ENCODE measurements at places on chromosomes 7 and 10. TPM values are rescaled to one million over a fixed set of nuclear protein-coding genes. Genes with fewer than 3 reads are reported as not detected.

DNA sequence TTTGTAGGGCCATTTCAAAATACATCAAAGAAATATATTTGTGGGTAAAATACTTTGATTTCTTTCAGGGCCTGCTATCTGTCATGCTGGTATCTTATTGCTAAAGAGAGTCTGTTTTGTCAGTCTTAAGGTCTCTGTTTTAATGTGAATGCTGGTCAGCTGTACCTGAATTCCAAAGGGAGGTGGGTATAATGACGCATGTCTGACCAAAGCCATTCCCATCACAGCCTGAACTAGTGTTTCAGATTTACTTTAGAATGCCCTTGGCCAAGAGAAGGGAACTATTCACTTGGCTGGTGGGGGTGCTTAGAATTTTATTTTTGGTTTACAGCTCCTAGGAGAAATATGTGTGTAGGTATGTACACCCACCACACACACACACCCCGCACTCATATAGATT lies 30.6 kb upstream of the MYL10 start:
- DNase-seq, result no peak

Gene DEPP1
- total RNA-seq, result 215 TPM

DNA sequence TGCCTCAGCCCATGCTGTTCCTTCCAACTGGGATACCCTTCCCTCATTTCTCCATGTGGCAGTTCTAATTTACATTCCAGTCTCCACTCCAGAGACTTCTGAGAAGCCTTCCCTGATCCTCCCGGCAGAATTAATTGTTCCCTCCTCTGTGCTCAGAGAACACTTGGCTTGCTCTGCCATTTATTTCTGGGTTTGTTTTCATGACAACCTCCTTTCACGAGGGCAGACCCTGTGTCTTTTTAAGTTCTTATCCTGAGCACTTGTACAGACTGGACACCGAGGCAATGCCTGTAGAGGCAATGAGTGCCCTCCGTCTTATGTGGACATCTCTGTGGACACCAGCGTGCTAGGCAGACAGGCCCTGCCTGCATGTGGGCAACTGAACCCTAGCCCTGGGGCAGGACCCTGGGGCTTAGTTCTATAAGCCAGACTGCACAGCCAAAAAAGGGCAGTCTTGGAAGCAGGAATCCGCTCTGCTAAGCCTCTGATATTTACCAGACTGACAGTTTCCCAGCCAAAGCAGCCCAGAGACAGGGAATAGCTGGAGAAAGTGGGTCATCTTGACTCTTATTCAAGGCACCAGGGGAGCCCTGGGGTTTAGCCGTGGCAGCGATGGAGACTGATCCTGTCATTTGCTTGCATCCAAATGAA lies 474.0 kb downstream of the RPS24 start:
- DNase-seq, result no peak

DNA sequence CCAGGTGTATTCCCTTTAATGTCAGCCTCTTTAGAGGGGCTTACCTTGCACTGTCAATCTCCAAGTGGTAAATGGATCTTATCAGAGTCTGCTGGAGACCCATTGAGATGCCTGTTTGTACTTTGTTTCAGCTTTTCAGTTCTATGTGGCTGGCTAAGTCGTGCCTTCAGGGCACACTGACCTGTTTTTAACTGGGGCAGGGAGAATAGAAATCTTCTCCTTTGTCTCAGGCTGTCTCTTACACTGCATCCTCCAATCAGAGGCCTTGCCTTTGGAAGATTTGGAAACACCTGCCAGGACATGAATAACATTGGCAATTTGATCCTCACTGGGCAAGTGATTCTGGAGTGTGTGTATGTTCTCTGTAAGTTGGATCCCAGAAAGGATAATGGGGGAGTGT lies 65.0 kb downstream of the POU6F2 start:
- DNase-seq, result no peak

DNA sequence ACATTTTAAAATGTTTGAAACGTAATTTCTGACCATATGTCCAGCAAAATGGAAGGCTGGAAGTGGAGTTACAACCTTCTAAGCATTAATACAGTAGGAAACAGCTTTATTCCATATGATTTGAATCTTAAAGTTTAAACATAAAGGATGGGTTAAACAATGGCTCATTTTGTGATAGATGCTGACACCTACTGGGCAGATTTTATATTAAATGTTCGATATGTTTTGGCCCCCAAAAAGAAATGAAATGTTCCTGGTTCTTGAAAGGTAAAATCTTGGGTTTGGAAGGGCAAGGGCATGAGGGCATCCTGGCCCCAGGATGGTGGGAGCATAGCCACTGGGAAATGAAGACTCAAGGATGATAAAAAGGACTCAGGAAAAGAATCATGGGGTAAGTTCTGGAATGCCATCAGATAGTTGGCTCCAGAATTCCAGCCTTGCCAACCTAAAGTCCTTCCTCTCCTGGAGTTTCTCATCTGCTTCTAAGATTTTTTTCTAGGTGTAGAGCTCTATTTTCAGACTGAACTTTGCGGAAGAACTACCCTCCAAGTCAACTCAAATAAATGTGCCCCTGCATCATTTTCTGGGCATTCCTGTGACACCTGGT lies 34.6 kb upstream of the SLC35G1 start:
- DNase-seq, result no peak

Gene NEUROD6
- total RNA-seq, result not detected

- no peak for DNase-seq
Measured at GRCh38 chr10:48594371-48594770, 10.5 kb downstream of the ARHGAP22 start.

GRCh38 chr7:158409816-158410330 lies 177.8 kb downstream of the PTPRN2 start:
- DNase-seq, result no peak

Gene NAT16
- not detected for total RNA-seq

DNA sequence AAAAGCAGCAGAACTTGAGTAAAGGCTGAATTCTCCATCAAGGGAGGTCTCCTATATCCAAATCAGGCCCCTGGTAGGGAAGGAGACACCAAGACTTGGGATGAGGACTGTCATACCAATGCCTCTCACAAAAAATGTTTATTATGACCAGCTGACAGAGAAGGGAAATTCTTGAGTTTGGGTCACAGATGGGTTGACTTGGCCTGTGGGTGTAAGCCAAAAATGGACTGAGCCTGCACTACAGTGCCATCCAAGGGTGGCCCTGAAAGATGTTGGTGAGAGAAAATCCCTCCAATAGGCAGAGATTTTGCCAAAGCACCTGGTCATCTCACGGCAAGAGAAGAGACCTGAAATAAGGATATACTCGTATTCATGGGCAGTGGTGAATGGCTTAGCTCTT lies 27.0 kb upstream of the PPIF start:
- DNase-seq, result no peak

GRCh38 chr7:135682191-135682590 lies 19.9 kb downstream of the STMP1 start:
- DNase-seq, result no peak

Gene ANXA8L1
- 284 TPM for total RNA-seq

DNA sequence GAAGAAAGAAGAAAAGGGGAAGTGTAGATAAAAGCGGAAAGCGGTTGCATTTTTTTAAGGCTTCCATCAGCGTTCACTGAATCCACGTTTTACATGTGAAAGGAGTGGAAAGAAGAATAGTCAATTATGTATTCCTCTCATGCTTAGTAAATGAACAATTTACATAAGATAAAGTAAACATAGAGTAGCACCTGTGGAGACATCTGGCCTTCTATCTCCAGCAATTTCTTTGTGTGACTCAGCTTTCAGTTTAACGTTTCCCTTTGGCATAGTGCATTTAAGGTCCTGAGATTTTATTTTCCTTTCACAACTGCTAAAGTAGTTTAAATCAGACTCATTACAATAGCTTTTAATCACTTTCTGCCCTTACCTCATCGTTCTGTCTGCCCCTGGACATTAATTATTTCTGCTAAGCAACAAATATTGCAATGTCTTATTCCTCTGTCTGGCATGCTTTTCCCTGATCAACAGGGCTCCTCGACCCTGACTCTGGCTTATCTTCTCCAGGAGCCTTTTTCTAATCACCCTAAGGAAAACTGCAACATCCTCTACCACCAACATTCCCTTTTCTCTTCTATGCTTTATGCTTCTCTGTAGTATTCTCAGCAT lies 383.5 kb upstream of the VWC2 start:
- DNase-seq, result no peak

DNA sequence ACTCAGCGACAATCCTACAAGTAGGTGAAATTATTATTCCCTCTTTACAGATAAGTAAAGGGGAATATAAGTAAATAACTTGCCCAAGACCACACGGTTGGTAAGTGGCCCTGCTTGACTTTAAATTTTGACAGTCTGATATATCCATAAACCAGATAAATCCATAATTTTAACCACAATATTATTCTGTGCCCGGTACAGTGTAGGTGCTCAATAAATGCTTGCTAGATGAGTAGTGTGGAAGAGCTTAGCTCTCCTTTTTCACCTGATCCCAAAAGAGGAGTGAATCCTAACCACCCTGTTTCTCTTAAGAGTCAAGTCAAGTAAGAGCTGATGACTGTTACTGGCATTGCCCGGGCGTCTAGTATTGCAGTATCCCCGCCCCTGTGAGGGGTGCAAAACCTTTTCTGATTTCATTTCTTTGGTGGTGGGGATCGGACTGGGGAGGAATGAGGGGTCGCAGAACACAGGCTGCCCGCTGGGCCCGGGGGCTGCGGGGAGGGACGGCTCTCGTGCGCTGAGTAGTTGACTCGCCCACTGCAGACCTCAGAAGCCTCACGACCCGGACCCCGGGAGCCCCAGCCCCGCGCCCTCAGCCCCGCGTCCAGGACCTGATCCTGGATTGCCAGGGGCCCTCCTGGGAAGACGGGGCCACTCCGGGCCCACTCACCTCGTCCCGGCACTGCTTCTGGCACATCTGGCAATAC lies 490 bp downstream of the KIN start:
- DNase-seq, result no peak

DNA sequence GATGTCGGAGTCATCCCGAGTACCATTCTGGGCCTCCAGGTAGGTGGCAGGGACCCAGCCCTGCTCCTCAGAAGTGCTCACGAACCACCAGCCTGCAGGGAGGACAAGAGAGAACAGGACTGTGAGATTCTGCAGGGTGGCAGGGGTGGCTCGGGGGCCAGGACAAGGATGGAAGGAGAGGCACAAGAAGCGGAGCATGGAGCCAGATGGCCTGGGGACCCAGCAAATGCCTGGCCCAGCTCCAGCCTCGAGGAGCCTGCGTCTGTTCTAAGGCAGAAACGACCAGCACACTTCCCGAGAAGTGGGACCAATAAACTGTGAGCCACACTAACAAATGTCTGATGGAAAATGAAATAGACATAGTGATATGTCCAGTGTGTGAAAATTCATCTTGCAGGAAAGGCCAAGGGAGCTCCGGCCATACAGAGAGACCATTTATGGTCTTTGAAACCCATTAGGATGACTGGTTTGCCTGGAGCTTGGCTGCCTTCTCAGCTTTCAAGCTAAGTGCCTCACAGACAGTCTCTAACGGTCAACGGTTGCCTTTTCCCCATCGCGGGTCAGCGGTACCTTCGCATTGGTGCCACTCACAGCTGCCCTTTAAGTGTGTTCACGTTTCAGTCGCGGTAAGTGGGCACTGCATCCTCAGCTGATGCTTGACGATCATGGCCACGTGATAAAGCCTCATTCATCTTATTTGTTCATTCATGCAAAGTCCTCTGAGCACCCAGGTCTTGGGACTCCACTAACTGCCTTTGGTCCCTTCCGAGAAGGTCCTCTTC lies 133.8 kb downstream of the NEURL1 start:
- DNase-seq, result no peak
